Kasumi-1 (cell line): ENCODE measurements at places on chromosomes 5 and 9.

DNA sequence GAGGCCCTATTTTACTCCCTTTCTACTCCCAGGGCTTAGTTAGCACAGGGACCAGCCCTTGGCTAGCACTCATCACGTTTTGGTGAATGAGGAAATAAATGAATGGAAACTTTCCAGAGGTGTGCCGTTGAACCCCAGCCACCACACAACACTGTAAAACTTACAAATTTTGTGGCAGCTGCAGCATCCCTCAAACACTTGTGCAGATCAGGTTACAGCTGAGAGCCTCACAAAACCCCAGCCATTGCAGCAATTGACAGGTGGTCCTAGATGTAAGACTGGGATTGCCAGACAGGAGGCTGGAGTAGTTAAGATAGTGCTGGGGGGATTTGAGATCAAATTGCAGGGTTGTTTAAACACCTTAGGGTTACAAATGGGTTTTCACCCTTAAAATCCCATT lies 482.2 kb upstream of the KIF2A start:
- DNase-seq, result no peak

GRCh38 chr9:98099898-98100297 lies 19.1 kb downstream of the TRIM14 start:
- DNase-seq, result no peak

DNA sequence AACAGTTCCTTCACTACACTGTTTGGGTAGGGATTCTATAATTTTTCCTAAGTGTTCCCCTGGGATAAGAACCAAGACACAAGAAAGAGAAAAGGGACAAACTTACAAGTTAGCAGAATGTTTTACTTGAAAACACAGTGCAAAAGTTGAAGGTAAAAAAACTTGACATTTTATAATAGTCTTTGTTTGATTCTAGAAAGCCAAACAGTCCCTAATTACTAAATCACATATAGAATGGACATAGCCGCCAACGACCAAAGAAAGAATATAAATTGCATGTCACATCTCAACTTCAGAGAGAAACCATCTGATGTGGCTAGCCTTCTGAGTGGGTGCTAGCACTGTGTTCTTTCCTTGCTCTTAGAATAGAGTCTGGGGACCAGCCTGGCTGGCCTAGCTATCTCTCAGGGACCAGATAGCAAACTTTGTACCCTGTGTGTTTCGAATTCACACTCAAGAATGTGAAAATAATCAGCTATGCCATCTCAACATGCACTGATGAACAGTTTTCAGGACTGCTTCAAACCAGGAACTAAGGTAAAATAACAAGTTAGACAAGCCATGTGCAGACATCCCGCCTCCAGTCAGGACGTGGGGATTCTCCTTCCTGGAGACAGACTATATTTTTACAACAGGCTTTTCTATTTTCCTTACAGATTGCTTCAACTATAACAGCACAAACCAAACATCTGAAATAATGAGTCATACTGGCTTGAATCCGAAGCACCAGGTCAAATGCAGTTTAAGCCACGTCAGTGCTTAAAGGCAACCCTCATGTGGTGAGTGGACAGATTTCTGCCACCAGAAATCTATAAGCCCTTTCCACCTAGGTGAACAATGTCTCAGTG lies 53.7 kb downstream of the LHFPL2 start:
- no peak for DNase-seq

DNA sequence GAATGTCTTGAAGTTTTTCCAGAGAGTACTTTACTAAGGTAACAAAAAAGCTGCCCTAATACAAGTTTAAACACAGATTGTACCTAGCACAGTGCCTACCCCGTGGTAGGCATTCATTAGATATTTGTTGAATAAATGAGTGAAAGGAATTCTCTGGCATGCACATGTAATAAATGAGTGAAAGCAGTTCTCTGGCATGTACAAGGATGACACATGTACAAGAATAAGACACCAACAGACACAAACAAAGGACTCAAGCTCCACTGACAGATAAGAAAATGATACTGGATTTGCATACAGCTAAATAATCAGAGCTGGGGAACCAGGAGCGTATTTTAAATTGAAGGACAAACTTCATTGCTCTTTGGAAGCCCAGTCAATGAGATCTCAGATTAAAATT lies 535.8 kb downstream of the EFNA5 start:
- DNase-seq, result no peak

DNA sequence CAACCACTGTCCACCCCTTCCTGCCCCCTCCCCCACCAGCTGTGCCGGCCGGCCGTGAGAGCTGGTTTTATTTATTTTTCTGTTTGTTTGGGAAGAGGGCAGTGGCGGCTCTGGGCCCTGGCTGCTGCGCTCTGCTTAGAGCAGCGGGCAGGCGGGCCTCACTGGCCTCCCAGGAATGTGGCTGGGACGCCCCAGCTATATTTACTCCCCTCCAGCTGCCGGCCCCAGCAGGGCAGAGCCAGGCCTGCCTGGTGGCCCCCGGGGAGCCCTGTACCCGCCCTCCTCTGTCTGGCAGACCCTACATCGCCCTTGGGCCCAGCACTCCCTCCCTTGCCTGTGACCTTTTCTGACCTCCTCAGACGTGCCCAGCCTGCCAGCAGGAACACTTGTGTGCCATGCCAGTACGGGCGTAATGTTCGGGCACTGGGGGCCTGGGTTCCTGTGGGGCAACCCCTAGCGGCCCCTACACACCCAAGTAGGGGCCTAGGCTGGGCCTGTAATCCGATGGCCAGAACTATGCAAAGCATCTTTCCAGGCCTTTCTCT lies 7.7 kb downstream of the CXXC5 start:
- DNase-seq, result no peak

DNA sequence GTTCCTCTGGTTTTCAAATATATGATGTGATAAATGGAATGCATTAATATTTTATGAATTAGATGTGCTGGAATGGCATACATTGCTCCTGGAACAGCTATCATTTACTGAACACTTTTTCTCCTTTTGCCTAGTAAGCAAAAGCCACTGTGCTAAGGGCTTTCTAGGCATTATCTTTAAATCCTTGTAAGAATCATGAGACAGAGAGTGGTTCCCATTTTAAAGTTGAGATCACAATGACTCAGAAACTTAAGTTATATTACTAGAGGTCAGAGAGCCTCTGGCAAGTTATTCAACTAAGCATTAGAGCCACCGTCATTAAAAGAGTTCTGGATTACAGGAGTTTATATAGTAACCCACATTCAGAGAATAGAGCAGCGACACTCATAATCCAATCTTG lies 26.7 kb upstream of the FSD1L start:
- no peak for DNase-seq

- DNase-seq, result no peak
These were observed 323.9 kb downstream of the TMEM161B start for GRCh38 chr5:87944553-87945285.

GRCh38 chr5:72115296-72115695 lies 8.0 kb downstream of the MAP1B start:
- no peak for DNase-seq

DNA sequence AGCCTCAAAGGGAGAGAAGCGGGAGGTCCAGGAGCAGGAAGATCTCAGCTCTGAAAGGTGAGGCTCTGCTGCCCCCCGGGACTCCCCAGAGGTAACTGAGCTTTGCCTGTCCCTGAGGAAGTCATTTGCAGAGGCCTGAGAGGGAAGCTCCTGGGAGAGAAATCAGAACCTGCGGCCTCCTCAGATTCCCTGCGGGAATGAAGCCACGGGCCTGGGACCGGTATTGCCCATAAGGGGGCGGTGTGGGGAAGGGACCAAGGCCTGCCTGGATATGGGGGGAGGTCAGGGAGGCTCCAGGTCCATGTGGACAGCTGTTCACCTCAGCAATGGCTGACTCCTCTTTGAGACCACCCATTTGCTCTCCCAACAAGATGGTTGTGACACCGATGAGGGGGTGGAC lies 1.3 kb downstream of the SPATA31E1 start:
- DNase-seq, result no peak

DNA sequence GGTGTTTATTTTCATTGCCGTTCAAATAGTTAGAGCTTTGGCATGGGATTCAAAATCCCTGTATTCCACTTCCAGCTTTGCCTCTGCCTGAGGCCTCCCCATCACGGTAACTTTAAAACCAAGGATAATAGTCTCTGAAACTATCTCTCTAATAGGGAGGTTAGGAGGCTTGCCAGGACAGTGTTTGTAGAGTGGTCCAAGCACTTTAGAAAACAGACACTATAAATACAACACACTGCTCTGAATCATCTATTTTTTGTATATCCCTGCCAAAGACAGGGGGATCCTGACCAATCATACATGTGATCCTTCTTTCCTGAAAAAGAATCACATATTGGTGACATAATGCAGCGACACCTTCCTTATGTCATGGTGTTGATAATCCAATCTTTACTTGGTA lies 326.8 kb downstream of the BNC2 start:
- no peak for DNase-seq

- DNase-seq, result no peak
These were observed 151.2 kb upstream of the ADRA1B start for GRCh38 chr5:159765135-159765433.

- no peak for DNase-seq
These were observed 73.9 kb upstream of the UNC5A start for GRCh38 chr5:176736301-176736930.

GRCh38 chr5:54841481-54841880 lies 143.9 kb downstream of the ESM1 start:
- DNase-seq, result no peak

GRCh38 chr9:3200331-3200774 lies 325.4 kb downstream of the RFX3 start:
- DNase-seq, result no peak

- no peak for DNase-seq
These were observed 367.2 kb downstream of the RASEF start for GRCh38 chr9:82695704-82696103.

DNA sequence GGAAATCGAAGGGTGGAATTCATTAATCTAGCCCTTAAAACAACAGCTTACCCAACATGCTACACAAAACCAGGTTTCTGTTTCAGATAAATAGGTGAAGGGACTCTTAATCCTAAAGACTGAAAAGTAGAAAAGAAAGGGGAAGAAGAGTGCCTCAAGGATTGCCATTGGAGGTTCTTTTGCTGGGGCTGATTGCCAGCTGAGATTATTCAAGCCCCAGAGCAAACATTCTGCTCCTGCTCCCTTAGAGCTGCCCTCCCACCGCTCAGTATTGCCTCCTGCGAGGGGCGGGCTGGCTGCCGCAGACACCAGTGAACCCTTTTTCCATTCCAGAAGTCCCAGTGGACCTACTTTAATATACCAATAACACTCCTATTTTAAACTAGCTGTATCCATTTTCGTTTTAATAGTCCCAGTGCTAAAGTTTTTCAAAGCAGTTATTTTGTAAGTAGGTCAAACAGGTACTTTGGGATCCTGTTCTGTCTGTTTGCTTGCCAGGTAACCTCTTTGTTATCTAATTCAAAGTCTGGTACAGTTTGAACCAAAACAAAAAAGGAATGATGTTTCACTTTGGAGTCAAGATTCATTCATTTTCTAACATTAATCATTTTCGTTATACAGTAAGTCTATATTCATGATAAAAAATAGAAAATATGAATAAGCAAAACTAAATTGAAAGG lies 38.6 kb downstream of the HMGCS1 start:
- no peak for DNase-seq

- peak; percentile 37 for DNase-seq
These were observed 14.3 kb downstream of the FBXO38 start for GRCh38 chr5:148397968-148398595.
